ENCODE measurements at places on chromosomes 2 and 18.

- peak; percentile 12 for DNase-seq
Measured at GRCh38 chr2:32825291-32825712, 121.5 kb upstream of the LTBP1 start.

DNA sequence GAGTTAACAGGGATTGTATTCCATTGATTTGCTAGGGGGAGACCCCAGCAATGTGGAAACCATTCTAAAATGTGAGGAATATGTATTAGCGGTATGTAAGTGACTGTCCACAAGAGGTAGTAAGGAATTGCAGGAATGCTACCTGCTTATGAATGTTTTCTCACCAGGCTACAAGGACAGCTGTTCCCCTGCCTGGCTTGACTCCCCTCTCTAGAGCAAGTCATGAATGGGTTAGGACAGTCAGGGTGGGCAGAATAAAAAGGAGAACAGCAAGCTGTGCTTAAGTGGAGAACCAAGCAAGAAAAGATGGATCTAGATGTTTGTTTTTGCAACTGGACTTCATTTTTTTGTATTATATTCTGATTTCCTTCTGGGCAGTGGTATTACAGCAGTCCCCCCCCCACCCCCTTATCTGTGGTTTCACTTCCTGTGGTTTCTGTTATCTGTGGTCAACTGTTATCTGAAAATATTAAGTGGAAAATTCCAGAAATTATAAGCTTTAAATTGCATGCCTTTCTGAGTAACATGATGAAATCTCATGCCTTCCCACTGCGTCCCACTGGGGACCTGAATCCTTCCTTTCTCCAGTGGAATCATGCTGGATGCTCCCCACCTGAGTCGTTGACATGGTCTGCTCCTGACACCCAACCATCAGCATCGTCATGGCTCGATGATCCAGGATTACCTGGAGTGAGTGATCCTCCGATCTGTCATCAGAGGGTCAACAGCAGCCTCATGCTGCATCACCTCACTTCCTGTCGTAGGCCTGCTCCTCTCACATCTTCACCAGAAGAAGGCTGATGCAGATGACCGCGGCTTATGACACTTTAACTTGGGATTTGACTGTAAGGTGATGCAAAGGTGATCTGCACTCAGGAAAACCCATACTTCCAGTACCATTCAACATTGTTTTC, 52.2 kb downstream of the VAPA start:
- DNase-seq = no peak

GRCh38 chr2:219631406-219631891, 4.0 kb downstream of the SLC4A3 start:
- DNase-seq = no peak

DNA sequence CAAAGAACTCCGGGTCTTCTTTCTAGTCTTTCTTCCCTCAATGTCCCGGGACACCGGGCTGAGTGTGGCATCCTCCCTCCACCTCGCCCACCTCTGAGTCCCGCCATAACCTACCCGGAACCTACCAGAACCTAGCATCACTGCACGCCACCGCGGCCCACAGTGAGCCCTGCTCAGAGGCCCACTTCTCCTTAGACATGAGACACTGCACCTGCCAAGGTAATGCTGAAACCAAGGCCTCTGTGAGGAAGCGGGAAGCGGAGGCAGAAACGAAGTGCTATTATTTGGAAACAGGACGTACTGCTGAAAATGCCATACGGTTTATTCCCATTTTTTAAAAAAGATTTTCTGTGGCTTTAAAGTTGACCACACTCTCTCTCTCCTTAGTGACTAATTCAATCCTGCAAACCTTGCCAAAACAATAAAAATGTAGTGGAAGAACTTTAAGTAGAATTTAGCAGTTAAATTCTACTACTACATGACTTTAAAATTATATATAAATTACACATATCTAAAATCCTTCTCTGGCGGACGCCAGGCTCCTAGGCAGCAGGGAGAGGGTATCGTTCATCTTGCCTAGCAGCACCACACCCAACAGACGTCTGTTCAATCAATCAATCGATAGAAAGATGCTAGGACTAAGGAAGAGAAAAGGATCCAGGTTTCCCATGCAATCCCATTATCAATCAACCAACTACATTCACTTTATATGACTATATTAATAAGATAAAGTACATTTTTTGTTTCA, 82.0 kb downstream of the ZNF516 start:
- no peak for DNase-seq

- DNase-seq = no peak
Measured at GRCh38 chr2:65566617-65567016, 134.2 kb upstream of the SPRED2 start.

GRCh38 chr2:135904341-135904989, 28.2 kb upstream of the MCM6 start:
- peak; percentile 4 for DNase-seq

DNA sequence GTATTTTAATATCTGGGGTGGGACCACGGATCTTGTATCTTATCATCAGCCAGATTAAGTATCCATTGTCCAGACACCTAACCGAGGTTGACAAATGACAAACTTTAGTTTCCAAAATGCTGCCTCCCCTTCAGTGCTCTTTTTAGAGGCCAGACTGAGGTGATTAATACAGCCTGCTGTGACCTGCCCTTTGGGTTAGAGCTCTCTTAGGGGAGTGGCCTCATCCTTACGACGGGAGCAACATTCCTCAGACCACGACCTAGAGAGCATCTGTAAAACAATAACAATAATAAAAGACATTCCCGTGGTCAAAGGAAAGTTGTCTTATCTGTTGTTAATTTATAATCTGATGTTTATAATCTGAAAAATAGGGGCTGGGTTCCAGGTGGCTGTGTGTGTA, 405.3 kb downstream of the LPIN1 start:
- DNase-seq = no peak

- no peak for DNase-seq
Measured at GRCh38 chr2:56729212-56729611, 545.4 kb downstream of the CCDC85A start.

DNA sequence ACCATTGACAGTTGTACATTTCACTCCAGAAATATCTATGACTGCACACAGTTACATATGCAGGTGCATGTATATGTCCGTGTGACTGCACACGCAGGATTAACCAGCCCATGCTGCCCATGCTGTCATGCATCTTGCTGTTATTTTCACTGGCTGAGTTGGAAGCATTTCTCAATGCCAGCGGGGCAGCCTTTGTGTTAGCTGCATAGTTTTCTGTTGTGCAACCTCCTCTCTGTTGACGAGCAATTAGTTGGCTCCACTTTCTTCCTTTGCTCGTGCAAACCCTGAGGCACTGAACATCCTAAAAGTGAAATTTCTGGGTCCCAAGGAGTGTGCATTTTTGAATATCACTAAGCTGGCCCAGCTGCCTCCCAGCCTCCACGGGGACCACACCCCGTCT, 133.4 kb upstream of the GLI2 start:
- DNase-seq = no peak

DNA sequence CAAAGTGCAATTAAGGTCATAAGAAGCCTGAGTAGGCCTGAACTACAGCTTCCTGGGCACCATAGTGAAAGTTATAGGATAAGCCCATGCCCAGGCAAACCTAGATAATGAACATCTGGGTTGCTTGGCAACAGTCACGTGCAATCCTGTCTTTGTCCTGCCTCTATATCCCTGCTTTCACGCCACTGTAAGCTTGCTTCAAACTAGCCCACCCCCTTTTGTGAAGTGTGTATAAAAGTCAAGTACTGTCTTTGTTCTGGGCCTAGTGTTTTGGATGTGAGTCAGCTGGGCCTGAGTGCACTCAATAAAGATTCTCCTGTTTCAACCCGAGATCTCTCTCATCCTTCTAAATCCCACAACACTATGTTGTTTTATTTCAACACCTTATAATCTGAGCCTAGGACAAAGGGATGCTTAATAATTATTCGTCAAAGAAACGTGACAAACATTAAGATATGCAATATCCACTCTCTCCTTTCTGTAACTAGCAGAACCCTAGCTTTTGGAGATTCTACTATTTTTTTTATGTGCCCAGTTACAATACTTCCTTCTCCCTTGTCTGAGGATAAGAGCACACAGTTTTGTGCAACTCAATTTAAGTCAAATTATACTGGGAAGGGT, 927.8 kb downstream of the SUCLG1 start:
- DNase-seq = no peak

DNA sequence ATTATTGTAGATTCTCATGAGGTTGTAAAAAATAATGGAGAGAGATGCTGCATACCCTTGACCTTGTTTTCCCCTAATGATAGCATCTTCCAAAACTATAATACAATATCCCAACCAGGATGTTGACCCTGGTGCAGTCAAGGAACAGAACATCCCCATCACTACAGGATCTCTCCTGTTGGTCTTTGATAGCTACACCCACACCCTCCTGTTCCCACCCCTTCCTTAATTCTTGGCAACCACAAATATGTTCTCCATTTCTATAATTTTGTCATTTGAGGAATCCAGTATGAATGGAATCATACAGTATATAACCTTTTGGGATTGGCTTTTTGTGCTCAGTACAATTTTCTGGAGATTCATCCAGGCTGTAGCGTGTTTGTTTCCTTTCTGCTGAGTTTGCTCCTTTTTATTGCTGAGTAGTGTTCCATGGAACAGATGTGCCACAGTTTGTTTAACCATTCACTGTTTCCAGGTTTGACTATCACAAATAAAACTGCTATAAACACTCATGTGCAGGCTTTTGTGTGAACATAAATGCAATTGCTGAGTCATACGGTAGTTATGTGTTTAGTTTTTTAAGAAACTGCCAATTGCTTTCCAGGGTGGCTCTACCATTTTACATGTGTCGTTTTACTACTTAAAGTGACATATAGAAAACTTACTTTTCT, 22.2 kb downstream of the MCFD2 start:
- no peak for DNase-seq

GRCh38 chr2:237217995-237218616, 132.4 kb downstream of the COPS8 start:
- DNase-seq = no peak

DNA sequence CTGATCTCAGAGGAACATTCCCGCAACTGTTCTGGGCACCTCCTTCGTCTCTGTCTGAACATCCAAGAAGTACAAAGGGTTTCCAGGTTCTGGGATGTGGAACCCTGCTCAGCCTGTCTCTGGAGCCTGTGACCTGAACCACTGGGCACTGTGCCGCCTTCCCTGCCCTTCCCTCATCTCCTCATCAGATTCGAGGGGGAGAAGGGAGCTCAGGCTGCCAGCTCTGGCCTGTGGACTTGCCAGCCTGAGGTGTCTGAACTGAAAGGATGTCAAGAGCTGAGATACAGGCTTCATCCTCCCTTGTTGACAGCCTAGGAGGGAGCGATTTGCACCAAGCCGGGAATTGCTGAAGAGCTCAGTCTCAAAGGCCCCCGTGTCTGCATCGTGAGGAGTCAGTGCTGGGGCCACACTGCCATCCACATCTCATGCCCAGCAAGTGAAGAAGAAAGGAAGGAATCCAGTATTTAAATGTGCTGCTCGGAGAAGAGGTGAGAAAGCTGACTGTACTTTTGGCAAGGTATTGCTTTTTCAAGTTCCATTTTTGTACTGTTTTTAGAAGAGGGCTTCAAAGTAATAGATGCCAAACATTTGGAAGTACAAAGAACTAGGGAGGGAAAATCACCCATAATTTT, 12.6 kb downstream of the NEU2 start:
- no peak for DNase-seq

- no peak for DNase-seq
Measured at GRCh38 chr18:37398248-37398920, 167.2 kb downstream of the CELF4 start.

DNA sequence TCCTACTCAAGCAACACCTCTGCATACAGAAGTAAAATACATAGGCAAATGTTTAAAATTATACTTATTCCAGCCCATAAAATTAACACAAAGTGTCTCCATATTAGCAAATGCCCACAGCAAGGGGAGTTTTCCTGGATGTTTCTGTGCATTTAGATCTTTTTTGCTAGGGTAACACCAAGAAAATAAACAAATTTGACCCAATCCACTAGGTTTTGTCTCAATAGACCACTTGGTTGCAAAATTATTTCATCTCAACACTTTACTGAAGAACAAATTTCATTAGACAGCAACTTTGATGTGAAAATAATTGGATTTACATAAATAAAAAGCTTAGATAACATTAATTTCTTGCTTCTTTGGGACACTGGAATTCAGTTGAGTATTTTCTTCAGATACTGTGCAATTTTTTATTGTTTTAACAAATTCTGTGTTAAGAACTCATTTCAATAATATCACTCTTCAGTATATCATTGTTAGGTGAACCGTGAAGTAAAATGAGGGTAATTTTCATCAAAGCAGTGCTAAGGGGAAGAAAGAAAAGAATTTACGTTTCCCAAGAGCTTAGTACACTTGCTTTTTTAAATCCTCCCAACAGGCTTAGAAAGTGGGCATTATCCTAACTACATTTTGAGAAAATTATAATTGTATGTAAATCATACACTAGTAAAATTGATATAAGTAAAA, 133.5 kb upstream of the TTC39C start:
- no peak for DNase-seq

GRCh38 chr2:238338710-238339394, 18.5 kb downstream of the TRAF3IP1 start:
- DNase-seq = no peak

- no peak for DNase-seq
Measured at GRCh38 chr2:59237311-59237710, 996.2 kb upstream of the FANCL start.

GRCh38 chr2:129233751-129234406, 745.6 kb upstream of the RAB6C start:
- peak; percentile 9 for DNase-seq

- DNase-seq = no peak
Measured at GRCh38 chr2:144143294-144144151, 376.4 kb downstream of the ZEB2 start.

- no peak for DNase-seq
Measured at GRCh38 chr2:198045227-198045626, 240.8 kb downstream of the PLCL1 start.

- no peak for DNase-seq
Measured at GRCh38 chr2:101112772-101113157, 38.4 kb downstream of the TBC1D8 start.

DNA sequence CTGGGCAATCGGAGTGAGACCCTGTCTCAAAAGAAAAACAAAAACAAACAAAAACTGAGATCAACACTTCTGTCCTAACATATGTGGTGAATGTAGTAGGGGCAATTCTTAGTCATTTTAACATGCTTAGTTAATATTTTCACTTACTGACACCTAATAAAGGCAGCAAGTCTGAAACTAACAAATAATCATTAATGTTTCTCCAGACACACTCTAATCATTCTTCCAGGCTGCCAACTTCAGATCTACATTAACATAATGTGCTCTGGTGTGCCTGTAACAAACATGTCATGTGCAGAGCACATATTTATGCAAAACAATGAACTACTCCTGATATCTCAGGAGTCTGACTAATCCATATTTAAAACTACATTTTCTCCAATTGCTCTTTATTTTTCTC, 6.0 kb downstream of the KRCC1 start:
- no peak for DNase-seq

DNA sequence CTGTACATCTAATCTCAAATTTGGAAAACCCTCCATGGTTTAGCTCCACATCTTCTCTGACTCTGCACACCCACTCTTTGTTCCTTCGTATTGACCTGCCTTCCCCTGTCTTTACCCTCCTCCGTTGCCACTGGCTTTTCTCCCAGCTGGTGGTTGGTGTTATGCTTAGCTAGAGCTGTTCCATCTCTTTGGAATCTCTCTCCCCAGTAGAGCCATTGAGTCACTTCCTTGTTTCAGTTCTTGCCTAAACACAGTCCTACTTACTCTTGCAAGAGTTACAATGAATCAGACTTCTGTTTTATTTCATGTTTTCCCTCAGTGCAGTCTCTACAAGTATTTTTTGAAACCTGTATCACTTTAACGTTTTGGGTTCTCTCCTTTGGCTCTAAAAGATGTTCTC, 263.9 kb downstream of the LTBP1 start:
- no peak for DNase-seq
